ENCODE measurements at places on chromosomes 5 and 9.

DNA sequence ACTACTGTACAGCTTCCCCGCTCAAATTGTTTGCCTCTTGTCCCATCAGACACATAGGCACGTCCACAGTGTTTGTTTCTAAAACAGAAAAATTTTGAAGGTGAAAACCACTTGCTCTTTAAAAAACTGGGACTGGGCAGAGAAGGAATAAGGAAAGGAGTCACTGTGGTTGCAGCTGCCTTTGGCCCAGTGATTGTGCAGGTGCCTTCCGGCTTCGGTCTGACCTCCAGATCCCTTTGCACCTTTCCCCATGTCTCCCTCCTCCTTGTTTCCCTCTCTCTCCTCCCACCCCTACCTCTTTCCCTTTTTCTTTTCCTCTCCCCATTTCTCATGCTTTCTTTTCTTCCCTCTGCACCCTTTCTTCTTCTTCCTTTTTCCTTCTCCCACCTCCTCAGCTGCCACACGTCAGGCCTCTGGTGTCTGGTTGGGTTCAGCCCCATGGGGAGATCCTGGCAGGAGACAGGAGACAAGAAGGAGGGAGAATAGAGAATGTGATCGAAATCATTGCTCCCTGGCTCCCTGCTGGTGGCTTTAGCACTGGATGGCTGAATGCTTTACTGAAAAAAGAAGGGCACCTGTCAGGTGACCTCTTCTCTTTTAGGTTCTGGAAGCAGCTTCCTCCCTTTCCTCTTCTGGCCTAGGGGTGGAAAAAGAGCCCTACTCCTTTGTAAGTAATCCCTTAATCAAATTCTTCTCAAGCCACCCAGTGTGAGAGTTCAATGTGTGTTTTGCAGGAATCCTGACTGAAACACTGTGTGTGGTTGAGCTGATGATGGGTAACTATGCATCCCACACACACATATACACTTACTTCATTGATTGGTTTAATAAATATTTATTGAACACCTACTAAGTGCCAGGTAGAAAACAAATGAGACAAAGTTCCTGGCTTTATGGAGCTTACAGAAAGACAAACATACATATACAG, 267.3 kb downstream of the MAST4 start:
- no peak for DNase-seq

DNA sequence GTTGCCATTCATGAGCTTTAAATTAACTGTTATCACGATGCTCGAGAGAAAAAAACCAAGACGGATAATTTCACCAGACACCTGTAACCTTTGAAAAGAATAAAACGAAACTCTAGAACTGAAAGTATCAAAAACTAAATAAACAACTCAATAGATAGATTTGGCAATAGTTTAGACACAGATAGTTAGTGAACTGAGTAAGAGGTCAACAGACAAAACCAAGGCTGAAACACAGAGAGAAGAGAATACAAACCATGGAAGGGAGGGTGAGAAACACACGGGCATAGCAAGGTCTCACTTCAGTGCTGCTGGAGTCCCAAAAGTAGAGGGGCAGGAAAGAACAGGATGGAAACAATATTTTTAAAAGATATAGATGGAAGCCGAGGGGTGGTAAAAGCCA, 3.3 kb upstream of the OR2V1 start:
- no peak for DNase-seq

- DNase-seq = no peak
These were observed 90.8 kb downstream of the TENT4A start for GRCh38 chr5:6803981-6804550.

DNA sequence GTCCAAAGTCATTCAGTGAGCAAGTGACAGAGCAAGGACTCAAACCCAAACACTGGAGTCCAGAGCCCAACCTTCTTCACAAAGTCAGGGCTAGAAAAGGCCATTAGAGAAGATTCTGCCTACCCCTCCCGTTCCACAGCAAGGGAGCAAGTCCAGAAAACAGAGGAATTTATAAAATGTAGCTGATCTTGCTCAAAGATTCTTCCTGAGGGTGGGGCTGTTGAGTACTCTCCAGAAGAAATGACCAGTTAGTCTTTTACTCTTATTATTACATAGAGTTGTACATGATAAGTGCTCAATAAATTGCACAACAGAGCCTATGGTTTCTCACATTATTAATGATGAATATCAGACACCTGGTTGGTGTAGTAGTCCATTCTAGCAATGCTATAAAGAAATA, 39.3 kb upstream of the HMHB1 start:
- DNase-seq = no peak

- no peak for DNase-seq
These were observed 812 bp downstream of the CACFD1 start for GRCh38 chr9:133460405-133461175.

- DNase-seq = no peak
These were observed 8.5 kb downstream of the FBP1 start for GRCh38 chr9:94630833-94631232.

DNA sequence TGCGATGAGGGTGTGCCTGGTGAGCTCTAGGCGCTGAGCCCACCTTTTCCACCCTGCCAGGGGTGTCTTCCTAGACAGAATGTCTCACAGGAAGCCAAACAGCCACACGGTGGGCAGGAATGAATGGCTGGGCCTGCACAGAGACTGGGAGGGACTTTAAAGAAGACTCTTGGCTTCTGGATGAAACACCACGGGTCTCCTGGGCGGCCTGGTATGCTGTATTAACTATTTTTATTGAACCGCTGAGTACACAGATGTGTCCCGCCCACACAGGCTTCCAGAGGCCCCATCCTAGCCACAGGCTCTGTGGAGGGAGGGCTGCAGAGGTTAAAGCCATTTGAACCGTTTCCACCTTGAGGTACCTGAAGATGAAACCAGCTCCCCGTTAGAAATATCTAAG, 115.2 kb upstream of the CXCL14 start:
- no peak for DNase-seq

DNA sequence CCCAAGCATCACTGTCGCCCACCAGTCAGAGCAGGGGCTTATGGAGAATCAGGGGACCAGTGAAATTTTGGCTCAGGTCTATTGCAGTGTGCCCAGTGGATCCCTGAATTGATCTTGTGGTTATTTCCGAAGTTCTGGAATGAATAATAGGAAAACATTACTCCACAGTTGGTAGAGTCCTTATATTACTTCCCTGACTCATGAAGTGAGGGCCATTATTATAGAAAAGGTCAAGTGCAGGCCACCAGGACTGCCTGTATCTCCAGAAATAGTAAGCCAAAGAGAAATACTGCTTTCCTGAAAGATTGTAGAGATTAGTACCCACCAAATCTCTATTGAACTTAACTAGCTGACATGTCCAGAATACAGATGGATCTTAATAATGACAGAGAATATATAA, 335.0 kb downstream of the NPR3 start:
- DNase-seq = no peak

- no peak for DNase-seq
These were observed 55.9 kb downstream of the MRPL36 start for GRCh38 chr5:1743769-1744085.
